SK-N-MC (cell line): ENCODE measurements at places on chromosomes 5 and 9.

- no peak for DNase-seq
These were observed 2.6 kb upstream of the TJP2 start for GRCh38 chr9:69171517-69171916.

DNA sequence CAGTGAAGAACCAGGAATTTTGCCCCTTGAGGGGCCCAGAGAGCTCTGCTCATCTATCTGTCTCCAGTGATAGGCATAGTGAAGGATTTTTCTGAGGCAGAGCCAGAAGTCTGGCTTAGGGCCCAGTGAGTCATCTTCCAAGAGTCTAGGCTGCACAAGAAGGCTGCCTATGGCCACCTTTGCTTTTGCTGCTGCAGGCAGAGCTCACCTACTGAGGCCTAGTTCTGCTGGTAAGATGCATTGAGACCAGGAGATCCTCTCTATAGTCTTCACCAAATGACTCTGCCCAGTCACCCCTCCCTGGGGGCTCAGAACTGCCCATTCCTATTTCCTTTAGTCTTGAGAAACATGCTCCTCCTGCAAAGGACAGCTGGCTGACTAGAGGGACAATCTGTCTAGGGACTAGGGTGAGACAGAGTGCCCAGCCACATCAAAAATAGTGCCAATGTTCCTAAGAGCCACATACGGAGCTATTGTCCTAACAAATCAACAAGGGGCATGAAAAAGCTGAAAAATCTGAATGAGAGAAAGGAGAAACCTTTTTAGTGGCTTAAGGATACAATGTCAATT lies 40.3 kb upstream of the CDKN2AIPNL start:
- DNase-seq, result no peak

- no peak for DNase-seq
These were observed 31.2 kb downstream of the PTPN3 start for GRCh38 chr9:109466623-109467590.

DNA sequence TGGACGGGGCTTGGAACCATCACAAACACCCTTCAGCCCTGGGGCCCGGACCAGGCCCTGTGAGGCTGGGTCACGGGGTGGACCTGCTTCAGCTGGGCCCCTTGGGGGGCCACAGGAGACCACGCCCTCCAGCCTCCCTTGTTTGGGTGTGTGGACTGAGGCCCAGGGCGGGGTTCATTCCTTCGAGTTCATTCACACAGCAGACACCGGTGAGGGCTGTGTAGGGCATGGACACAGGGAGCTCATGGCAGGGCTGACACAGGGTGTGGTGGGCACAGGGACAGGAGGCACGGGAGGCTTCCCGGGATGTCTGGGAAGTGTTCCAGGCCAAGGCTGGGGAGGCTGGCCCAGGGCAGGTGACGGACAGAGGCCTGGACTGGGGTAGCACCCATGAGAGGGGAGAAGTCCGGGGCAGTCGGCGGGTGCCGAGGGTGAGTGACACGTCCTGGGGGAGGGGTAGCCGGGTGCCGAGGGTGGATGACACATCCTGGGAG lies 8.9 kb downstream of the DNLZ start:
- no peak for DNase-seq

- no peak for DNase-seq
These were observed 81.8 kb downstream of the SEMA6A start for GRCh38 chr5:116492776-116493175.

- DNase-seq, result no peak
These were observed 75.7 kb upstream of the SAP30L start for GRCh38 chr5:154370119-154370518.

- DNase-seq, result no peak
These were observed 44.0 kb upstream of the RNU6ATAC start for GRCh38 chr9:134208310-134208841.
